T-cell (primary cell): ENCODE measurements at places on chromosomes 1 and 21.

- no peak for DNase-seq
Observed at GRCh38 chr1:172322219-172323061, 98.0 kb upstream of the C1orf105 start.

DNA sequence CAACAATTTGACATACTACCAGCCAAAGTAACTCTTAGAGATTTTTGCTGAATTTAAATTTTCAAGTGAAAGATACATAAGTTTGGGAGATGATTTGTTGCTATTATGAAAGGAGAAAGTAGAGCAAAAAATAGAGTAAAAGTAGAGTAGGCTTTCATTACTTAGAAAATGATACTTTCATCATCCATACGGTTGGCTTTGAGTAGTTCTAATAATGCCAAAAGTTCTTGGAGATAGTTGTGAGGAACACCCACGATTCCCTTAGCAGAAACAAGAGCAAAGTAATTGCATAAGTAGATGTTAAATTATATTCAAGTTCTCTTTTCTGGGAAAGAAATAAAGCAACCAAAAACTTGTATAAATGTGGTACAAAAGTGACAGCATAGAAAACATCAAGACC is 95.0 kb upstream of the VAV3 start:
- no peak for DNase-seq

DNA sequence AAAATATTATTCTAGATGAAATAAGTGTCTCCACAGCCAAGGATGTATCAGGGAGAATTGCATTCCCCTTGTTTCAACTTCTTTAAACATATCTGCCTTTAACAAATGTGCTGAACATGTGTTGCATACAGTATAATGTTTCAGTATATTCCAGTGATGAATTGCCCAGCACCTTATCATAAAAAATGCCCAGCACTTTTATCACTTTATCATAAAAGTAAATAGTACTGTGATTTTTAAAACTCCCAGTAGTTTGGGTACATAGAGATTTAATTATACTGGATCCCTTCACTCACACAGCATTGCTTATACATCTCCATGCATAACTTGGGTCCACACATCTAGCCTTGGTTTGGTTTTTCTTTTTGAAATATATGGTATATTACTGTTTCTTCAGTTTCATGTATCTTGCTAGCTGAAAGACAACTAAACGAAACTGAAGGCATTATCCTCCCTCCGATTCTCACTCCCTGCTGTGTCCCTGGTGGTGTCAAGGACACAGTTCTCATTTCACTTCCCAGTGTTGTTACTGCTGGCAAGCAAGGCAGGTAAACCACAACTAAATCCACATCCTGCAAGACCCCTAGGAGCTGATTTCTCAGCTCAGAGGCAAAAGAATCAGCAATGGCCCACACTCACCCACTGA is 118.2 kb upstream of the SLC44A3 start:
- no peak for DNase-seq

DNA sequence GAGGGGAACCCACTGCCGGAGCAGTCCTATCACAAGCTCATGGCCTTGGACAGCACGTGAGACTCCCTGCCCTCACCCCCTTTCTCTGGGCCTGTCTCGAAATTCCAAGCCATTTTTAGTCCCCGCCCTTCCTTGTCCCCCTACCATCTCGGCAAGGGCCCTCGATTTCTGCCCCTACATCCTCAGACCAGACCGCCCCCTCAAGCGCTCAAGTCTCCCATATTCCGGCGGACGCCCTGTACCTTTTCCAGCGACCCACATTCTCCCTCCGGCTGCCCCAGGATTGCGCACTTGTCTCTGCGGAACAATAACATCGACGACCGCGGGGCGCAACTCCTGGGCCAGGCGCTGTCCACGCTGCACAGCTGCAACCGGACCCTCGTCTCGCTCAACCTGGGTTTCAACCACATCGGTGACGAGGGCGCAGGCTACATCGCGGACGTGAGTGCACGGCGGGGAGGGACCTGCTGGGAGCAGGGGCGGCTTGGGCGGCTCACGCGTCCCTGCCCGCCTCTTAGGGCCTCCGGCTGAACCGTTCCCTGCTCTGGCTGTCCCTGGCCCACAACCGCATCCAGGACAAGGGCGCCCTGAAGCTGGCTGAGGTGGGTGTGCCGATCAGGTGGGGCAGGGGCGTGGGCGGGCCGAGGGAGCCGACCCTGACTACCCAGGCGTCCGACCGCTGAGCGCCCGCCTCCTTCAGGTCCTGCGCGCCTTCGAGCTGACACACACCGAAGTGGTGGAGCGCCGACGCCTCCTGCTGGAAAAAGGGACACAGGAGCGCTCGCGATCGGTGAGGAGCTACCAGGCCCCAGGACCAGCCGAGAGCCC is 7.0 kb downstream of the LRRC71 start:
- DNase-seq: peak; percentile 63

DNA sequence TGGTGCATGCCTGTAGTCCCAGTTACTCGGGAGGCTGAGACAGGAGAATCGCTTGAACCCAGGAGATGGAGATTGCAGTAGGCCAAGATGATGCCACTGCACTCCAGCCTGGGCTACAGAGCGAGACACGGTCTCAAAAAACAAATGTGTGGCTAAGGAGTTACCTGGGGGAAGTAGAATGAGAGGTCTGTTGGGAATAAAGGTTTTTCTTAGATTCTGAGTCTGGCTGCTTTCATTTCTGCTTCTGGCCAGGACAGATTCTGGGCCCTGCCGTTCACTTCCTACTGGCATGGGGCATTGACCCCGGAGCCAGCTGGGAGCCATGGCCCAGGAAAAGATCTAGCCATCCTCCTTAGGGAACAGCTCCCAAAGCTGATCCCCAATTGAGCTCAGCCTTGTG is 420 bp upstream of the DCDC2B start:
- no peak for DNase-seq

- DNase-seq: peak; percentile 62
Observed at GRCh38 chr1:18948048-18948912, 8.2 kb downstream of the IFFO2 start.

GRCh38 chr1:203369666-203370065 is 18.7 kb upstream of the FMOD start:
- DNase-seq: no peak

DNA sequence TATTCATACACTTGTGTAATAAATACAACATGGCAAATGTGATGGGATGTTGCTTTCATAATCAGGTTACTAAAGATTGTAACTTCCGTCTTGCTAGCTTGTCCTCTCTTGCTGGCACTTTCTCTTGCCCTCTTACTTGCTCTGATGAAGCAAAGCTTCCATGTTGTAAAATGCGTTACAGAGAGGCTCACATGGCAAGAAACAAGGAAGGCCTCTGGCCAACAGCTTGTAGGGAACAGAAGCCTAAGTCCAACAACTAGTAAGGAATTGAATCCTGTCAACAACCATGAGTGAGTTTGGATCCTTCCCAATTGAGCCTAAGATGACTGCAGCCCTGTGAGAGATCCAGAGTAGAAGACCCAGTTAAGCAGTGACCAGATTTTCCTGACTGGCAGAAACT is 15.4 kb downstream of the TMED5 start:
- no peak for DNase-seq

DNA sequence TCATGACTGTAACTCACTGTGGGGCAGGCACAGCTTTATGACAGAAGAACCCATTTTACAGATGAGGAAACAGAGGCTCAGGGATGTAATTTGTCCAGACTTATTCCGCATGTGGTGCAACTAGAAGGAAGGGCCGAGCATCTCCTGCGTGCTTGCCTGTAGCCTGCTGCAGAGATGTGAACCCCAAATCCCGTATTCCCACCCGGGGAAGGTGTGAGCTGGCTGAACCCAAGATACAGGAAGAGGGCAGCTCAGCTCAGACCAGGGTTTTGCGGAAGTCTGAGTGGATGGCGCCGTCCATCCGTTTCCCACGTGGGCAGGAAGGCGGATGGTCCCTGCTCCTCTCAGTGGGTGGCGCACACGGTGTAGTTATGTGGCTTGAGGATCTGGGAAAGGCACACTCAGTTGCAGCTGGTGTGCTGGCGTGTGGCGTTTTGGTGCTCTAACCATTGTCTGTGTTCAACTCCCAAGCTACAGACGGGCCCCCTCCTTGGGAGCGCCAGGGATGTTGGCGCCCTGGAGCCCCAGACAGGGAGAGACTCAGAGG is 1.2 kb downstream of the CROCC start:
- DNase-seq: no peak

- no peak for DNase-seq
Observed at GRCh38 chr1:153791648-153792253, 16.5 kb downstream of the SLC27A3 start.
